ENCODE measurements at places on chromosomes 2 and 18. TPM values are rescaled to one million over a fixed set of nuclear protein-coding genes. Genes with fewer than 3 reads are reported as not detected.

MOCOS gene
- total RNA-seq: 11.0 TPM

METTL8 gene
- 6.4 TPM for total RNA-seq

SERPINB12 gene
- total RNA-seq: not detected

IL36B gene
- not detected for total RNA-seq

WDR43 gene
- total RNA-seq: 81.8 TPM

ACADL gene
- 0.37 TPM for total RNA-seq

SKOR2 gene
- total RNA-seq: not detected

CXCR1 gene
- not detected for total RNA-seq

DUSP19 gene
- total RNA-seq: 3.8 TPM

KCNK3 gene
- 0.28 TPM for total RNA-seq

SNRPD1 gene
- total RNA-seq: 11.9 TPM

NPPC gene
- 0.28 TPM for total RNA-seq

IL37 gene
- total RNA-seq: not detected

HRH4 gene
- total RNA-seq: under 0.01 TPM

NCOA1 gene
- 11.9 TPM for total RNA-seq

UPP2 gene
- total RNA-seq: not detected

GAREM1 gene
- total RNA-seq: 4.1 TPM

DQX1 gene
- not detected for total RNA-seq

SRD5A2 gene
- total RNA-seq: not detected

KCNG2 gene
- 4.7 TPM for total RNA-seq

CD8A gene
- not detected for total RNA-seq

MTERF4 gene
- total RNA-seq: 28.6 TPM

FOXD4L1 gene
- 0.09 TPM for total RNA-seq

PXDN gene
- total RNA-seq: 356 TPM

IL1RL2 gene
- 1.5 TPM for total RNA-seq

TNFAIP6 gene
- total RNA-seq: 104 TPM

TMEM198 gene
- total RNA-seq: 1.3 TPM

CTLA4 gene
- total RNA-seq: not detected

TMEM247 gene
- total RNA-seq: not detected

HSBP1L1 gene
- 9.7 TPM for total RNA-seq

DSEL gene
- total RNA-seq: 43.2 TPM

AMER3 gene
- total RNA-seq: not detected

COLEC12 gene
- 79.5 TPM for total RNA-seq

ELMOD3 gene
- total RNA-seq: 16.6 TPM

HTR2B gene
- 6.0 TPM for total RNA-seq

OBSL1 gene
- total RNA-seq: 37.8 TPM

MAPK4 gene
- not detected for total RNA-seq

TMEM37 gene
- total RNA-seq: 0.37 TPM

EPB41L3 gene
- total RNA-seq: 10.1 TPM

SCN9A gene
- total RNA-seq: 7.8 TPM

ORMDL1 gene
- 44.7 TPM for total RNA-seq

PDCD1 gene
- not detected for total RNA-seq

MSTN gene
- total RNA-seq: 0.09 TPM

ZNF521 gene
- total RNA-seq: 25.0 TPM

LRRC30 gene
- not detected for total RNA-seq

COL4A4 gene
- 0.14 TPM for total RNA-seq

TLX2 gene
- not detected for total RNA-seq

DSG1 gene
- not detected for total RNA-seq

FBXO11 gene
- 44.8 TPM for total RNA-seq

NEURL3 gene
- total RNA-seq: not detected

VSNL1 gene
- total RNA-seq: not detected

SCN3A gene
- total RNA-seq: 1.00 TPM

SETBP1 gene
- total RNA-seq: 2.8 TPM

ARHGEF33 gene
- 0.74 TPM for total RNA-seq

DNER gene
- 0.83 TPM for total RNA-seq

ABCG5 gene
- total RNA-seq: not detected
